ENCODE measurements at places on chromosomes 5 and 9. TPM values are rescaled to one million over a fixed set of nuclear protein-coding genes. Genes with fewer than 3 reads are reported as not detected.

The DOK3 gene
- 21.7 TPM for total RNA-seq

The ZNF462 gene
- 14.7 TPM for total RNA-seq

The FRRS1L gene
- not detected for total RNA-seq

The CDH18 gene
- total RNA-seq = 0.26 TPM

The CD274 gene
- total RNA-seq = 0.78 TPM

The ZBED3 gene
- 0.68 TPM for total RNA-seq

DNA sequence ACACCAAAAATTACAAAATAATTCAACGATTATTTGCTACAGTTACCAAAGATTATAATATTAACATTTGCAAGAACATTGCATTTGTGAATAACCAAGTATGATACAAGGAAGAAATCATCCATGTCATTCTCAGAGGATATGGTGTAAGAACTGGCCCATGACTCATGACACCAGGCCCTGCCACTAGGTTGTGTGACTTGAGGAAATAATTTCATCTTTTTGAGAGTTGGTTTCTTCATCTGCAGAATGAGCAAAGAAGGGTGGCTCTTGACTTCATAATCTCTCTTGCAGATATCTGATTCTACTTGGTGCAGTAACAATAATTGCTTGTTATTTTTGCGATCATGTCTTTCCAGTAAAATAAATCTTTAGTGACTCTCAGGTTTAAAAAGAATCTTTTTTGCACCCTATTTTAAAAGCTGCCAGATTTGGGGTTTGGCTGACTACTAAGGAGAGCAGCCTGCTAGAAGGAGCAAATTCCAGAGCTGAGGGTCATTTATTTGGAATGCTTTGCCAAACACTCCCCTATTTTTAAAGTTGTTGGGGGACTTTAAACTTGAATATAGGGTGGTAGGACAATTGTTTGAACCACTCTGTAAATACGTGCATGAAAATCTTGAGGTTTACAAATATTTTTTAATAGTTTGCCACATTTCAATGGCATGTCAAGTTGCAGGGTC is 23.5 kb downstream of the ITGA1 start:
- DNase-seq = peak; percentile 20

- peak; percentile 41 for DNase-seq
Measured at GRCh38 chr9:108544866-108545265, 310.9 kb downstream of the ACTL7B start.

DNA sequence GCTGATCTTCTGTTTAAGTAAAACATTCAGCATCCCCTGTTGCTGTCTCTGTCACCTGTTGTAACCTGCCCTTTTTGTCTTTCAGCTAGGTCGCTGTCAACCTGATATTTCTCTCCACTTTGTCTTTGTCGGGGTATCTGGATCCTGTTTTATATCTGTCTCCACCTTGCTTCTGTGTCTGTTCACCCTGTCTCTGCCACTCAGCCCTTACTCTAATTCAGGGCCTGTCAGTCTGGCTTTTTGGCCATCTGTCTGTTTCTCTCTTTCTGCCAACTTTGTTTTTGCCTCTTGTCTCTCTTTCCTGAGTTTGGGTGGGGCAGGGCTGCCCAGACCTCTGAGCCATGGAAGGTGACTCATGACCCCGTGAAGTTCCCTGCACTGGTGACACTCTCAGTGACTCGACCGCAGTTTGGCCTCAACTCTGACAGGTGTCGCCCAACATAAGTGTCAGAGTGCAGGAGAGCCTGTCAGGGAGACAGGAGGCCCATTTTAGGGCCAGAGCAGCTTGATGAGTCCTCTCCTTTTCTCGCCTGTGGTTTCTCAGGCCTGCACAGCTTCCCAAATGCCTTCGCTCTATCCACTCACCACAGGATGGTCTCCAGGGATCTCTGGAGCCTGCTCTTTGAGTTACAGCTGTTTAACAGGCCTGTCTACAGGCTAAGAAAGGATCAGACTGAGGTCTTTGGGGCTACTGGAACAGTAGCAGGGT is 868 bp downstream of the ZBTB43 start:
- DNase-seq = peak; percentile 100

DNA sequence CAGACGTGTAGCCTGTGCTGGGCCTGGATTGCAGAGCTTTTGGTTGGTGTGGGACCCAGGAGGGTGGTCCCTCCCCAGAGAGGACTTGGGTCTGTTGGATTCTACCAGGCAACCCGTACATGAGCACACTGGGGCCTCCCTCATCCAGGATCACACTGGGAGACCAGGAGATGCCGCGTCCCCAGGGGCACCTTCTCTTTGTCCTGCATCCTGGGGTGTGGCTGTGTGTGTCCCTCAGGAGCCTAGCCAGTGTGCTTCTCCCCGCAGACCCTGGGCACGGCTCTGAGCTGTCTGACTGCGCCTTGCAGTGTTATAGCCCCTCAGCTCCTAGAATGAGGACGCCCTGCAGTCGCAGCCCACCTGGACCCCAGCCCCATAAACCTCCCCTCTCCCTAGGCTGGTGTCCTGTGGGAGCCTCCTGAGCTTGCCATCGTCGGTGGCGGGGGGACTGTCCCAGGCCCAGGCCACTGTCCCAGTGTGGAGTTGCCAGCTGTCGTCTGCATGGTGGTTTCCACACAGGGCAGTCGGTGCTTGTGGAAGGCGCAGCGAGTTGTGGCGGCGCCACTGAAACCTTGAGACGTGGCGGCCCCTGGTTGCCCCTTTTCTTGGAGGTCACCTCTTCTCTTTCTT is 27.6 kb downstream of the CEP72 start:
- no peak for DNase-seq

- DNase-seq = no peak
Measured at GRCh38 chr9:89617978-89618377, 13.2 kb downstream of the GADD45G start.

GRCh38 chr9:124764774-124765438 is 6.2 kb downstream of the NR6A1 start:
- DNase-seq = no peak

DNA sequence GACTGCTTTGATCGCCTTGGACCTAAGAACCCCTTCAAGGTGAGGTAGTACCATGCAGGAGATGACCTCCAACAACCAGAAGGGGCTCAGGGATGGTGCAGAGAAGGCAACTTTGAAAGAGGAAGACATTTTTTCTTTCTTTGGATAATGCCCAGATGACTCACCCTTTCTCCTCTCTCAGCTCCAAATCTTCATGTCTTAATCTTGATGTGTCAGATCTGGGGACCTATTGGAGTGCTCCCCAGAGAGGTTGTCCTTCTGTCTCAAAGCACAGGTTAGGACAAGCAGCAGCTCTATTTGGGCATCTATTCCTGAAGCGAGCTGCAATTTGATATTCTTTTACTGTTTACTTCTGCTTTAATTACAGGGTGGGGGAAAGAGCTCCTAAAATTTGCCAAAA is 229.9 kb upstream of the MAP3K1 start:
- no peak for DNase-seq

- DNase-seq = no peak
Measured at GRCh38 chr5:136375920-136376319, 10.6 kb upstream of the TRPC7 start.

- DNase-seq = no peak
Measured at GRCh38 chr9:14824481-14824880, 85.7 kb downstream of the FREM1 start.

DNA sequence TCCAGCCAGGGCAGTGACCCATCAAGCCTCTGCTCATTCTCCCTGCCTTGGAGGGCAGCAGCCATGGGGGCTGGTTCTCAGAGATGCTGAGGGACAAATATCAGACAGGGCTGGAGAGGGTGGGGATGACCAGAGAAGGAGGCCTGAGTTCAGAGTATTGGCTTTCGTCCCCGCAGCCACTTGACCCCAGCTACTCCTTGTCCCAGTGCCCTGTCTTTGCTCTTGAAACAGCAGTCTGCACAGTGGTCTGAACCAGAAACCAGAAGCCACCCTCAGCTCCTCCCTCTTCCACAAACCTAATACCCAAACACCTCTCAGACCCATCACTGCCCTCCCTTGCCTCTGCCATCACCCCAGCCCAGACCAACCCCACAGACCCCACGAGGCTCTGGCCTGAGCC is 36.3 kb upstream of the SMIM23 start:
- no peak for DNase-seq

DNA sequence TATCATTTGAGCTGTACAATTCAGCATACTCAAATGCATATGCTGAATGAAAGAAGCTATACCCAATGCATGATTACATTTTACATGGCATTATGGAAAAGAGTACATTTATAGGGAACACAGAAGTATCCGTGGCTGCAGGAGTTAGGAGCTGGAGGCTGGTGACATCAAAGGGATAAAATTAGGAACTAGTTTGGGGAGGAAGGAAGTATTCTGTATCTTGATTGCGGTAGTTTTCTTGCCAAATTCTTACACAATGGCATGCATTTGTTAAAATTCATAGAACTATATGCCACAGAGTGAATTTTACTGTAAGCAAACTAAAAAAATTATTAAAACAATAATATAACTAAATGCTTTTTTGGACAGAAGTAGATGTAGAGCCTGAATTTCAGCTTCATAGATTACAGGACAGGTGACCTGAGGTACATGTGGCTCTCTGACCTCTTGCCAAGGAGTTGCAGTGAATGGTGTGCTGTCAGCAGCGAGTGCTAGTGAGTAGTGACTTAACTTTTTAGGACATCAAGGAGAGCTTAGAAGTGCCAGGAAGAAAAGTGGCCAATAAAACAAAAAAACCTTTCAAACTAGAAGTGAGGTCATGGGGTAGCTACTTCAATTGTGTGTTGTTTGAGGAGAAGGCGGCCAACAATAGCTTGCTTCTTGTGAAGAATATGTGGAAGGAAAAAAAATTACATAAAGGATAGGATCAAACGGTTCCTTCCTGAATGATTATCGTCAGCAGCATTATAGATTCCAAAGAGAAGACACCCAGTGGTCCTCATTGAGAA is 514.9 kb upstream of the CLINT1 start:
- no peak for DNase-seq

GRCh38 chr5:140875085-140876065 is at the start of gene PCDHA12:
Gene PCDHA12, plus strand, starts transcription at chr5:140875308. Its CDS starts 165 bp downstream, at chr5:140875473.
- DNase-seq = no peak

GRCh38 chr9:94613003-94613402 is 19.4 kb upstream of the FBP2 start:
- no peak for DNase-seq

GRCh38 chr9:7408845-7409244 is 390.7 kb downstream of the DMAC1 start:
- no peak for DNase-seq

- no peak for DNase-seq
Measured at GRCh38 chr9:99465231-99465907, 243.3 kb downstream of the SEC61B start.

DNA sequence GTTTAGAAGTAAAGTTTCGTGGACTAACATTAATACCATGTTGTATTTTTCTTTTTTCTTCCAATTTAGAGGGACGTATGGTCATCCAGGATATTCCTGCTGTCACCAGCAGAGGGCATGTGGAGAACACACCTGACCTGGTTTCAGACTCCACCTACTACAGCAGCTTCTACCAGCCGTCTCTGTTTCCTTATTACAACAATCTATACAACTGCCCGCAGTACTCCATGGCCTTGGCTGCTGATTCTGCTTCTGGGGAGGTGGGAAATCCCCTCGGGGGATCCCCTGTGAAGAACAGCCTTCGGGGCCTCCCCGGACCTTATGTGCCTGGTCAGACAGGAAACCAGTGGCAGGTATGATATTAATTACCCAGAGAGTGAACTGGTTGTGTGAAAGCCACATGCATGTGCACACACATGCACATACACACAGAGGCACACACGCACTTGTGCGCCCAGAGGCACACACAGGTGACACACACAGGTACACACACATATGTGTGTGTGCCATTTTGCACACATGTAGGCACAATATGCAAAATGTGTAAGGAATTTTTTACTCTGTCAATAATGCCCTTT is 52.4 kb downstream of the DMRT1 start:
- DNase-seq = peak; percentile 56

DNA sequence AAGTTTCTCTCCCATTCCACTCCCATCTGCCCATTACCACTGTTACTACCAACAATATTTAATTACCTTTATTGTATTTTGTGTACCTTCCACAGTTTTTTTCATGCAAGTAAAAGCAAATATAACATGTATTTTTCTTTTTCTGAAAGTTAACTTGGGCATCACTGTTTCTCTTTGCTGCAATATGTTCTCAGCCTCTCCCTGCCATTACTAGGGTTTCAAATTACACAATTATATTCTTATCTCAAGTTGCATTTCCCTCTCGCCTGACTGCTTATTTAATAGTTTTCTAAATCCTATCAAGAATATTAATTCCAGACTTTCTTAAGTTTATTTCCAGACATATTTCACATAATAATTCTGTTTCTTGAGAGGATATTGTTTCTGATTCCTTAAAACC is 46.9 kb upstream of the GAS1 start:
- peak; percentile 18 for DNase-seq

DNA sequence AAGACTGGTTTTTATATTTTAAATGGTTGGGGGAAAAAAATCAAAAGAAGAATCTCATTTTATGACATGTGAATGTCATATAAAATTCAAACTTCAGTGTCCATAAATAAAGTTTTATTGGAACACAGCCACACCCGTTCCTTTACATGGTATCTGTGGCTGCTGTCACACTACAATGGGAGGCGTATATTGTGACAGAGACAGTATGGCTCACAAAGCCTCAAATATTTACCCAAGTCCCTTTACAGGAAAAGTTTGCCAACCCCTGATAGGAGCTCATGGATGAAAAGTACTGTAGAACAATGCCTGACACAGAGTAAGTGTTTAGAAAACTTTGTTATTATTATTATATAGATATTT is 5.2 kb upstream of the DUSP1 start:
- DNase-seq = no peak

- peak; percentile 55 for DNase-seq
Measured at GRCh38 chr9:105127863-105128220, 116.6 kb upstream of the SLC44A1 start.

DNA sequence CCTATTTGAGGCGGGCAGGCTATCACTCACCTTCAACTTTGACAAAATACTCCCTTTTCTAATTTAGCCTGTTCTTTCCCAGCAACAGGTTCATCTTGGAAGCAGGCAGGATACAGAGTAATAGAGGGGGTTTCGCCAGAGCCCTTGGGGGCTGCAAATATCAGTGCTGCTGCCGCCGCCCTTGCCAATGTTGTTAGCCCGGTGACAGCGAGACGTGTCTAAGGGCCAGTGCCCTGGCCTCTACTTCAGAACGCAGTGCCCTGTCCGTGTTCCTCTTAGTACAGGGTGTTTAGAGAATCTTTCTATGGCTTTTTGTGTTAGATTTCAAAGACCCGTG is 703 bp downstream of the FAM120AOS start:
- DNase-seq = no peak

GRCh38 chr5:23419115-23419514 is 88.3 kb upstream of the PRDM9 start:
- DNase-seq = no peak

- no peak for DNase-seq
Measured at GRCh38 chr5:651296-652022, 39.3 kb downstream of the CEP72 start.

- no peak for DNase-seq
Measured at GRCh38 chr5:67676863-67677262, 480.3 kb upstream of the CD180 start.

GRCh38 chr9:99180199-99180598 is 41.5 kb downstream of the ALG2 start:
- no peak for DNase-seq

GRCh38 chr5:125038477-125038876 is 292.0 kb upstream of the ZNF608 start:
- no peak for DNase-seq

Measured in myocyte (in vitro differentiated cells).